ENCODE measurements at places on chromosomes 5 and 9.

DNA sequence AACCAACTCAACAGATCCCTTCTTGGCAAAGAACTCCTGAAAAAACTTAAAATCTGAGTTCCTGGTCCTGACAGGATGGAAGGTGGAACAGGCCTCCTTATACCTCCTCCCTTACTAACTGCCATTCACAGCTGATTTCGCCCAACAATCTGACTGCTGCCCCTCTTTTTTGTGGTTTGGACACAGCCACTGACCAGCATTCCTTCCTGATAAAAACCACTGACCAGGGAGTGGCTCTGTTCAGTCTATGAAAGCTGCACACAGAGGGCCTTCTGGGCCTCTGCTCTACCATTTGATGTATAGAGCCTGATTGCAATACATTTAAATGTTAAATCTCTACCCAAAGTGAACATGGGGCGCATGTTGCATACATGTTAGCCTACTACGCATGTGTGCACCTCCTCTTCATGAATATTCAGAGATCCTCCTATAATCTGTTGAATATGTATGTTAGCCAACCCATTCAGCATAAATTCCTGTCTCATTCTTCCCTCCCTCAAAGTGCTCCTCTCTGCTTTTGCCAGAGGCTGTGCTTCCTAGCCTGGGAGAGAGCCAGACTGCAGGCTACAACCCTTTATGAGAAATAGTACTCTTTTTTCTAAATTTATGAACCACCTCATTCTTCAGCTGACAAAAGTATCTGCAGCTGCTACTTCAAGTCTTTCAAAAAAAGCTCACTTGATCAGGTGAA lies 93.7 kb upstream of the MRPS30 start:
- H3K4me1 ChIP-seq: no peaks in the 10 kb centered on the region
- no peaks in the 10 kb centered on the region for H3K36me3 ChIP-seq
- H3K27me3 ChIP-seq: no peaks in the 10 kb centered on the region

- H3K27ac ChIP-seq: no peak overlapping the region
- H3K4me1 ChIP-seq: peaks cover 16% of the 10 kb centered on the region
Measured at GRCh38 chr9:3244963-3245653, 280.7 kb downstream of the RFX3 start.

DNA sequence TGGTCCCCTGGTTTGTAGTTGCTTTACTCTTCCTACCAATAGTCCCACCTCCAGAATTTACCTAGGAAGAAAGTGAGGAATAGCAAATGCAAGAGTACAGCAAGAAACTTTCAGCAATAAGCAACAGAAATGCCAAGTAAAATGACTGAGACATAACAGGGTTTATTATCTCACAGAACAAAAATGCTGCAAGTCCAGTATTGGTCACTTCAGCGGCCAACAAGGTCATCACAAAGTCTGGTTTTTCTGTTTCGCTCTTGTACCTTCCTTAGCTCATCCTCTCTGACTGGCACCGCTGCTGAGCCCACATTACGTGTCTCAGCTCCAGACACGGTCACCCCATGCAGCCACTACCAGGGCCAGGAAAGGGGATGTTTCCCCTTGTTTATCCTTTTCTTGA lies 82.7 kb downstream of the RFK start:
- no peaks in the 10 kb centered on the region for H3K27me3 ChIP-seq
- H3K36me3 ChIP-seq: no peaks in the 10 kb centered on the region
- no peak overlapping the region for H3K27ac ChIP-seq
- no peak overlapping the region for H3K4me3 ChIP-seq

- no peak overlapping the region for H3K4me3 ChIP-seq
- no peak overlapping the region for H3K27ac ChIP-seq
- peaks cover 17% of the 10 kb centered on the region for H3K4me1 ChIP-seq
- H3K36me3 ChIP-seq: no peaks in the 10 kb centered on the region
- DNase-seq: no peak
Measured at GRCh38 chr9:73118898-73119554, 32.6 kb upstream of the ANXA1 start.

DNA sequence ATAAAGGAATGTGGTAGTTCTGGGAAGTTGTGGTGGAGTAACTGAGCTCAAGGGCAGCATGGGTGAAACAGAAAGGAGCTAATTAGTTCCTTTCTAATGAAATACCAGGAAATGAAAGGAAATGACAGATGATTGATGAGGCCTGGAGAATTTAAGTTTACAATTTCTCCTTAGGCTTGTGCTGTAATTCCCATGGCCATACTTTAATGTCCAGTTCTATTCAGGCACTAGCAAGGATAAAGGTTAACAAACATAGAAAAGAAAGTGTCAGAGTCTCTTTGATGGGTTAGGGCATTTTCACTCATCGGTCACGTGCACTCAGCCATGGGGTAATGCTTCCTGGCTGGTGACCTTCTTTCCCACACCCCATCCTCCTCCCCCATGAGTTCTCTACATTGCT lies 70.3 kb downstream of the CTSL start:
- no peak overlapping the region for H3K4me3 ChIP-seq
- no peaks in the 10 kb centered on the region for H3K27me3 ChIP-seq
- no peaks in the 10 kb centered on the region for H3K36me3 ChIP-seq
